ENCODE measurements at places on chromosomes 7 and 10.

DNA sequence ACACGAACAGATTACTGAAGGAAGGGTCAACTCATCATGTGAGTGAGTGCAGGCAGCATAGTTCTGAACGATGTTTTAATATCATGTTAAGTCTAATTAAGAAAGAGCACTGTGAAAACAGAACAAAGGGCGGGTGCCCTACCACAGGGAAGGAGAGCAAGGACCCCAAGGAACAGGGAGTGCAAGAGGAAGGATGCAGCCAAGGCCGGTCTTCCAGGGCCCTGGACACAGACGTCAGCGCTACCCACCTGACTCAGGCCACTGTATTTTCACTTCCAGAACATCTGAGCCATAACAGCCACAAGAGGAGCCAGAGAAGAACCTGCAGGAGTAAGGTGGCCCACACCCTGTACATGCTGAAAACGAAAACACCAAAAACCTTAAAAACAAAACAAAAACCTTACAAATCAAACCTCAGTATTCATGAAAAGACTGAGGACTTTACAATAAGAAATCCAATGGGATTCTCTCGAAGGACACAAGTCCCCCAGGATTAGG is 506.1 kb upstream of the AKR1E2 start:
- DNase-seq: no peak

GRCh38 chr10:59578741-59579140 is 130.9 kb downstream of the SLC16A9 start:
- DNase-seq: no peak

- no peak for DNase-seq
Measured at GRCh38 chr10:22372917-22373316, 27.6 kb downstream of the SPAG6 start.

DNA sequence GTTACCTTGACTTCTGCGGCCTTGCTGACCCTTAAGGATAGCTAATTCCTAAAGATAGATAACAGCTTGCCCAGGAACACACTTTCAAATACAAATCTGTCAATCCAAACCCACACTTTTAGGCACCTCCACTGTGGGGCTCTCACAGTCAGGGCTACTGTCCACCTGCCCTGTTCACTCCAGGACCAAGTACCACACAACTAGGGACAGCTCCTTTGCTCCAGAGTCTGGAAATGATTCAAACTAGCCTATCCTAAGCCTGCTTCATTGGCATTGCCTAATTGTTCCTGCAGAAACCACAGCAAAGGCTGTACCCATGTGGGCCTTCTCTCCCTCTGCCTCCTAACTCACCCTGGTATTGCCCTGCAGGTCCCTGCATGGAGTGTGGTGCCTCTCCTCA is 538.9 kb upstream of the IGFBP3 start:
- no peak for DNase-seq

All from esophagus squamous epithelium (tissue), 5 donors.